ENCODE measurements at places on chromosomes 5 and 9. TPM values are rescaled to one million over a fixed set of nuclear protein-coding genes. Genes with fewer than 3 reads are reported as not detected.

GRCh38 chr5:139381837-139382761 is 998 bp downstream of the SLC23A1 start:
- H3K4me1 ChIP-seq: no peaks in the 10 kb centered on the region
- DNase-seq: peak; percentile 79
- no peak overlapping the region for H3K4me3 ChIP-seq
- no peaks in the 10 kb centered on the region for H3K27me3 ChIP-seq

CTXN3 gene
- total RNA-seq: not detected

- H3K4me1 ChIP-seq: peaks cover 40% of the 10 kb centered on the region
- H3K27me3 ChIP-seq: no peaks in the 10 kb centered on the region
- no peak for DNase-seq
- H3K36me3 ChIP-seq: peaks cover 3% of the 10 kb centered on the region
- no peak overlapping the region for H3K4me3 ChIP-seq
Measured at GRCh38 chr5:142597546-142598337, 88.1 kb downstream of the FGF1 start.

WDR31 gene
- total RNA-seq: 1.7 TPM

DNA sequence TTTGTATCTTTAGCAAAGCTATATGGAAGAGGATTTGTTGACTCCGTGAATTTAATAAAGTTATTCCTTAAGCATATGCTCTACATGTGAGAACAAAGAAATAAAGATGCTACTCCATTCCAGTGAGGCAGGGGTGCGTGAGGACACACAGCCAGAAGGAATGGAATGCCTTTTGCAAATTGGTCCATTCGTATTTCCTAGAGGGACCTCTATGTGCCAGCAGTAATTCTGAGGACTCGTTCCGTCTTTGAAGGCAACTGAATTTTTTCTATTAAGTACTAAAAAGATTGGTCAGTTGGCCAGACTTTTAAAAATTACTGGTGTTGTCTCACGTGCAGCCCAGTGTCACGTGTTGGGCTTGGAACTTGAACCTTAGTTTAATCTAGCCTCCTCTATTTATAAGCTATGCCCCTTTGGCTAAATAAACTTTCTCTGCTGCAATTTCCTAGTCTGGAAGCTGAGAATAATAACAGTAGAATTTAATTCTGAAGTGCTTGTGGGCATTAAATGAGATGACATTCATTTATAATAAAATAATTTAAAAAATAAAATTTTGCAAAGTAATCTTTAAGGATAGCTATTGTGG is 13.9 kb downstream of the RAI14 start:
- H3K36me3 ChIP-seq: peaks cover 3% of the 10 kb centered on the region
- peaks cover 57% of the 10 kb centered on the region for H3K4me1 ChIP-seq
- H3K27ac ChIP-seq: peak overlapping the region; percentile 59
- DNase-seq: no peak

- H3K4me3 ChIP-seq: no peak overlapping the region
- H3K36me3 ChIP-seq: no peaks in the 10 kb centered on the region
- peaks cover 3% of the 10 kb centered on the region for H3K27me3 ChIP-seq
- DNase-seq: no peak
- H3K27ac ChIP-seq: no peak overlapping the region
Measured at GRCh38 chr9:137956039-137956438, 78.5 kb downstream of the CACNA1B start.

RANBP3L gene
- total RNA-seq: 1.2 TPM

CDH9 gene
- not detected for total RNA-seq

IQGAP2 gene
- total RNA-seq: 2.9 TPM

UGT3A1 gene
- total RNA-seq: not detected

REEP2 gene
- total RNA-seq: 30.2 TPM

ADAMTSL2 gene
- total RNA-seq: 0.15 TPM

MRPS30 gene
- 30.3 TPM for total RNA-seq

GARIN3 gene
- not detected for total RNA-seq

DNA sequence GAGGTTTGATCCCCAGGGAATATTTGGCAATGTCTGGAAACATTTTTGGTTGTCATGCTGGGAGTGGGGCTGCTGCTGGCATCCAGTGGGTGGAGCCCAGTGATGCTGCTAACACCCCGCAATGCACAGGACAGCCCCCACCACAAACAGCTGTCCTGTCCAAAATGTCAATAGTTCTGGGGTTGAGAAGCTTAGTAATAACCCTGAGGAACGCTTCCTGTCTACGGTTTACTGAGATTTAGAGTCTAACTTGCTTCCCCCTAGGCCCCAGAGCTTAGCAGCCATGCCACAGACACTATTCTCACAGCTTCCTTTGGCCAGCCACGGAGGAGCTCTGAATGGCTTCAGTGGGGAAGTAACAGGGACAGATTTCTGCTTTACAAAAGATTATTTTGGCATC is 66.5 kb downstream of the MSX2 start:
- peaks cover 27% of the 10 kb centered on the region for H3K4me1 ChIP-seq
- H3K27ac ChIP-seq: no peak overlapping the region
- H3K36me3 ChIP-seq: no peaks in the 10 kb centered on the region

PCDHA13 gene
- total RNA-seq: 1.1 TPM

DNA sequence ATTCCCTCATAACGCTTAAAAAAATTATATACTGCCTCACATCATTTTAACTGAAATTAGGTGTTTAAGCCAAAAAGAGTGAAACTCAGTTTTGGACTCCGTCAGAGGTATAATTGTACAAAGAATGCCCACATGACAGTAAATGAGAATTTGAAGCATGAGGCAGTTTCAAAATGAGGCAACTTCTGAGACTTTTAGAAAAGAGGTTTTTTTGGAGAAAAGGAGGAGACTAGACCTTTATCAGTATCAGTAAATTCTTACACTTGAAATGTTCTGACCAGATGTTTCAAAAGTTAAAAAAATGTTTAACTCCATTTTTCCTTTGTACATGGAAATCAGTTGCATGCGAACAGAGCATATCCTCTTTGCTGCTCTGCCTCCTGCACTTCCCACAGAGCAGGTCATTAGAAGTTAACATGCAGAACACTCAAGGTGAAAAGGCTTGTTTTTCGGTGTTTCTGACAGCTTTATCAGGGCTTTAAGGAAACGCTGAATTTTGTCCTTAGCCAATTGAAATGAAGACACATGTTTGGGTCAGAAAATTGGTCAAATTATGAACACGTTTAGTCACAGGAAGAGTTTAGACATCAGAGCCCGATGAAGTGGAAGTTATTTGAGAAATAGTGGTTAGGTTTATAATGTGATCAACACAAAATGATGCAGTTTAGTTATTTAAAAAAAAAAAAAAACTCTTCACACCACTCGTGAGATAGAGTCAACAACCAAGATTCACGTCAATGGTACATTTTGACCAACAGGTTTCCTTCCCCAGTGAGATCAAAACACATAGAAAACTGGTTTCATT is 59.5 kb downstream of the PIK3R1 start:
- peaks cover 39% of the 10 kb centered on the region for H3K4me1 ChIP-seq
- no peak for DNase-seq
- H3K36me3 ChIP-seq: peaks cover 34% of the 10 kb centered on the region
- H3K4me3 ChIP-seq: no peak overlapping the region
- H3K27ac ChIP-seq: no peak overlapping the region
- H3K27me3 ChIP-seq: no peaks in the 10 kb centered on the region

SLC4A9 gene
- total RNA-seq: not detected

PTGS1 gene
- total RNA-seq: 0.59 TPM

MRPS2 gene
- total RNA-seq: 24.4 TPM

GRCh38 chr9:5122116-5122515 is 63.3 kb downstream of the INSL6 start:
- H3K36me3 ChIP-seq: peaks cover 21% of the 10 kb centered on the region
- H3K4me1 ChIP-seq: no peaks in the 10 kb centered on the region
- H3K27me3 ChIP-seq: no peaks in the 10 kb centered on the region

DNA sequence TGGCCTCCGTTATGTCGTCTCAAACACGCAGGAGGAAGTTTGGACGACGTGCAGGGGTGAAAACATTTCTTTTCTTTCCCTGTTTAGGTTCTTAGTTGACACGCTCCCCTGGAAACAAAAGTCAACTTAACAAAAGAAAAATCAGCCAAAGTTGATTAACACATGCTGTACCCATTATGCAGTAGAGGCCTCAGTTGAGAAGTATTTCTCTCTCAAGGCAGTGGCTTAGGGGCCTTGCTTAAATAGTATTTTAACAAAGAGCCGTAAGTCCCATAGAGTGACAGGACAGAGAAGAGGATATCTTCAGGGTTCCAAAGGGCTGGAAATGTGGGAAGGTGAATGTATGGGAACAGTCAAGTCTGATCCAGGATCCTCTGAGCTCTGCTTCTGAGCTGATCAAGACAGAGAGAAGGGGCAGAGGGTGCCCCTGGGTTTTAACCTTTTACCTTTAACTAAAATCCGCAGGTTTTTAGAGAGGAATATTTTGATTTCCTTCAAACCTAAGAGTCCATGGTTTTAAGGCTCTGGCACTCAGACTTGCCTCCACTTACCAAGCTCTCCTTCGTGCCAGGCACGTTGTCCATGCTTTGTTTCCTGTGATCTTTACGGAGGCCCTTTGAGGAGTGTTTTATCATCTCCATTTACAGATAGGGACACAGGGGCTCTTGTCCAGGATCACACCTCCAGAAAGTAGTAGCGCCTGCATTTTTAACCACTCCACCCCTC is 629 bp upstream of the CD74 start:
- no peak for DNase-seq
- H3K36me3 ChIP-seq: no peaks in the 10 kb centered on the region
- H3K4me1 ChIP-seq: peaks cover 13% of the 10 kb centered on the region

DNA sequence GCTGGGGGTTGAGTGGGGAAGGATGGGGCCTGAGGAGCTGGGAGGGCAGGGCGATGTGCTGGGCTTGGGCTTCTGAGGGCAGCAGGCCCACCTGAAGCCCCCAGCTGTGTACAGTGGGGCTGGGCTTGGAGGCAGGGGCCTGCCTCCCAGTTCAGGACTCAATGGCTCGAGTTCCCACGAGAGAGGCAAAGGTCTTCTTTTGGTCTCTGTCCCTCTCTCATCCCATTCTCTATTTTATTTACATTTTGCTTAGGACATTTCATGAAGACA is 180.6 kb downstream of the MACROH2A1 start:
- no peak overlapping the region for H3K4me3 ChIP-seq
- peaks cover 21% of the 10 kb centered on the region for H3K27me3 ChIP-seq
- H3K36me3 ChIP-seq: no peaks in the 10 kb centered on the region
- H3K4me1 ChIP-seq: no peaks in the 10 kb centered on the region
- peak; percentile 47 for DNase-seq

GRCh38 chr5:100757618-100758017 is 145.5 kb downstream of the ST8SIA4 start:
- no peak for DNase-seq
- H3K4me1 ChIP-seq: peaks cover 13% of the 10 kb centered on the region
- H3K36me3 ChIP-seq: peaks cover 1% of the 10 kb centered on the region
- H3K4me3 ChIP-seq: no peak overlapping the region
- H3K27ac ChIP-seq: no peak overlapping the region

- no peak overlapping the region for H3K4me3 ChIP-seq
- peaks cover 36% of the 10 kb centered on the region for H3K4me1 ChIP-seq
- H3K27me3 ChIP-seq: no peaks in the 10 kb centered on the region
- peak overlapping the region; percentile 0 for H3K27ac ChIP-seq
- no peak for DNase-seq
Measured at GRCh38 chr5:142784401-142784955, 14.3 kb downstream of the ARHGAP26 start.

DNA sequence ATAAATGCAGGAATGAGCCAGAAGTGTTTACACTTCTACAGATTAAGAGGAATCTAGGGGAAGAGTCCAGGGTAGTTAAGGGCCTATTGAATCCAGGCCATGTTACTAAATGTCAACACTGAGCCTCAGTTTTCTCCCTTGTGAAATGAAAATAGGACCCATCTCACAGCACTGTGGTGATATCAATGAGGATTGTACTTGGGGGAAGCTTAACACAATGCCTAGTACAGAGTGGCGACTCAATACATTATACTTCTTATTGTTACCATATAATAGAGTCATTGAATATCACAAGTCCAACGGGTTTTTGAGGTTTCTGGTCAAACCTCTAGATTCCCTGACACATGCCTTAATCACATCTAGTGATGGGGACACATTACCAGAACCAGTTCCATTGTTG is 4.6 kb downstream of the TRUB2 start:
- H3K27me3 ChIP-seq: no peaks in the 10 kb centered on the region
- H3K4me1 ChIP-seq: peaks cover 7% of the 10 kb centered on the region
- no peak for DNase-seq

ALDH1A1 gene
- not detected for total RNA-seq

- H3K4me1 ChIP-seq: peaks cover 65% of the 10 kb centered on the region
- DNase-seq: no peak
- no peaks in the 10 kb centered on the region for H3K27me3 ChIP-seq
- no peak overlapping the region for H3K4me3 ChIP-seq
- peaks cover 21% of the 10 kb centered on the region for H3K36me3 ChIP-seq
Measured at GRCh38 chr5:14331386-14331781, 188.2 kb downstream of the TRIO start.

DNA sequence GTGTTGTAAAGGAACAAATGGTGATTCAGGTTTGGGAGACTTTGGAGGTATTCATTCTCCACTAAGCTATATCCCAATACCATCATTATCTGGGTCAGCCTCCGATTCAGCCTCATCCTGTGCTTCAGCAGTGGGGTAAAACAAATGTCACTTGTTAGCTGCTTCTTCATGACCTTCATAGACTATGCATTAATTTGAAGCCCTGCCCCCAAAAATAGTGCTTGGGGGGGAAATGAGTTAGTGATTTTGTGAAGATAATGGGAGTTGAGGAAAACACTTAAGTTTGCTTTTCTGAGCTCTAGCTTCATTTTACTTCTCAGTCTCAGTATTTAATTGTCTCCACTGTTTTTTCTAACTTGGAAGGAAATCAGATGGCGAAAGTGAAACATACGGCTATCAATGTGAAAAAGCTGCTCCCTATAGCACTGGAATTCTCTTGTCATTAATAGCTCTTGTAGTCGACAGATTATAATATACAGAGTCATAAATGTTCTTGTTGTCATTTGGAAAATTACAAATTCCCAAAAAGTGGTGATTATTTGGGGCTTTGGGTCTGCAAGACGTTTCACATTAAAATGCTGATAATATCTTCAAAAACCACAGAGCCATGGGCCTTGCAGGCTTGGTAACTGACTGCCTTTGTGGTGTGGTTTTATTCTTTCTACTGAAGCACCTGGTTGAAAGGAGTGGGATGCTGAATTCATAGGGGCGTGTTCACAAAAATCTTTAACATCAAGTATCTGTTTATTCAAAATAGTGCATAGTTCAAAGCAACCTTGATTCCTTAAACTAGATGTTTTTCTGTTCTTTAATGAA is 40.0 kb downstream of the PIK3R1 start:
- no peaks in the 10 kb centered on the region for H3K27me3 ChIP-seq
- no peak overlapping the region for H3K4me3 ChIP-seq
- H3K27ac ChIP-seq: no peak overlapping the region
- DNase-seq: no peak
- peaks cover 82% of the 10 kb centered on the region for H3K4me1 ChIP-seq

DNA sequence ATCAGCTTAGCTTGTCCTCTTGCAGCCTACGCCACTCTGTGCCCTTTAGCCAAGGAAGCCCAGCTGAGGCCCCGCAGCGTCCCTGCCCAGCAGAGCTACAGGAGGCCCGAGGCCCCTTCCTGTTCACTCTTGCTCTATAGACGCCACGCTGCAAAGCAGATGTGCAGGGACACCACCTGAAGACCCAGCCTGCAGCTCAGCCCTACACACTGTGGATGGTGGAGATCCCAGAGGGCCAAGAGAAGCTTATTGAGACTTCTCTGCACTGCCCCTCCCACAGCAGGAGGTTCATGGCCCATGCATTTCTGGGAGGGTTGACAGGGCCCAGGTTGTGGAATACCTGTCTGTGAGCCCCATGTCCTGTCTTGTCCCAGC is 33.6 kb downstream of the IRF1 start:
- peak; percentile 62 for DNase-seq
- peaks cover 50% of the 10 kb centered on the region for H3K4me1 ChIP-seq
- peak overlapping the region; percentile 98 for H3K27ac ChIP-seq
- peaks cover 7% of the 10 kb centered on the region for H3K36me3 ChIP-seq

PCDHB2 gene
- 90.1 TPM for total RNA-seq

All from chondrocyte (in vitro differentiated cells).